ENCODE measurements at places on chromosomes 12 and 14. TPM values are rescaled to one million over a fixed set of nuclear protein-coding genes. Genes with fewer than 3 reads are reported as not detected.

GRCh38 chr14:71193663-71194062 lies 286.4 kb downstream of the PCNX1 start:
- DNase-seq, result no peak

- peak; percentile 13 for DNase-seq
Measured at GRCh38 chr14:101473045-101473729, 88.1 kb upstream of the DIO3 start.

GRCh38 chr12:106580671-106581508 lies 1.9 kb upstream of the RFX4 start:
- no peak for DNase-seq

DNA sequence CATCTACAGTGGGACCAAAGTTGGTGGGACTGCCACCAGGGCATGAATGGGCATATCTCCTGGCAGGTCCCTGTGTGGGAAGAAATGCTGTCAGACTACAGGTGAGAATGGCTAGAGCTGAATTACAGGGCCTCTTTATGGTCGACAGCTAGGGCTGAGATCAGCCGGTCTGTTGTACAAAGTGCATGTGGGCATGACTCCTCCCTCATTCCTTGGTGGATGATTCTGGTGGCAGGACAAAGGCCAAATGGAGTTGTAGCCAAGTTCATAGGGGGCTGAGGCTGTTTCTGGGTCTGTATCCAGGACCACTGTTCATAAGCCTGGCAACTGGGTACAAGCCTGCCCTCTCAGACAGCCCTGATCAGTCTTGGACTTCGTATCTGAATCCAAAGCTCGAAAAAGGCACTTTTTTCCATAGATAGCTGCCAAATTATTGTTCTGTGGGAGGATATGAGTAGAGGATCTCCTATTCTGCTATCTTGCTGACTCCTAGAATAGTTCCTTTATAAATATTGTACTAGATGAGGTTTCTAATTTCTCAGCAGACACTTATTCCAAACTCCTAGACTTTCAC lies 460.8 kb downstream of the TMEM117 start:
- no peak for DNase-seq

Gene MUCL1
- total RNA-seq, result not detected

Gene PTPN11
- 116 TPM for total RNA-seq
